ENCODE measurements at places on chromosomes 16 and 17. TPM values are rescaled to one million over a fixed set of nuclear protein-coding genes. Genes with fewer than 3 reads are reported as not detected.

Gene ATP2A3
- 89.9 TPM for total RNA-seq

- H3K36me3 ChIP-seq = no peaks in the 10 kb centered on the region
- H3K27ac ChIP-seq = no peak overlapping the region
- DNase-seq = no peak
Measured at GRCh38 chr16:23160574-23160973, 11.3 kb upstream of the USP31 start.

DNA sequence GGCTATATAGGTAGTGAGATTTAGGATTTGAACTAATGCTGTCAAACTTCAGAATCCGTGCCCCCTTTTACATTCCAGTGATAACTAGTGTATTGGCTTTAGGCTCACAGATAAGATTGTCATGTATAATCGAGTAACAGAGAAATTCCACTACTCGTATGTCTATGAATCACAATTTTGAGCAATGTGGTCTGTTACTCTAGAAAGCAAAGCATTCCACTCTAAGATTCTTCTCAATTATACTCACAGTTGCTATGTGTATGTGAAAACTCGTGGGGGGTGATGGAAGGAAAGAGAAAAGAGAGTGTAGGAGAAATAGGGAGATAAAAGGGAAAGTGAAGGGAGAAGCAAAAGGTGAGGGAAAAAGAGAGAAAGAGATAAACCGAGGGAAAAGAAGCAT lies 1175.1 kb upstream of the GOT2 start:
- H3K36me3 ChIP-seq = no peaks in the 10 kb centered on the region
- H3K27ac ChIP-seq = no peak overlapping the region
- H3K4me3 ChIP-seq = no peak overlapping the region
- no peaks in the 10 kb centered on the region for H3K27me3 ChIP-seq

DNA sequence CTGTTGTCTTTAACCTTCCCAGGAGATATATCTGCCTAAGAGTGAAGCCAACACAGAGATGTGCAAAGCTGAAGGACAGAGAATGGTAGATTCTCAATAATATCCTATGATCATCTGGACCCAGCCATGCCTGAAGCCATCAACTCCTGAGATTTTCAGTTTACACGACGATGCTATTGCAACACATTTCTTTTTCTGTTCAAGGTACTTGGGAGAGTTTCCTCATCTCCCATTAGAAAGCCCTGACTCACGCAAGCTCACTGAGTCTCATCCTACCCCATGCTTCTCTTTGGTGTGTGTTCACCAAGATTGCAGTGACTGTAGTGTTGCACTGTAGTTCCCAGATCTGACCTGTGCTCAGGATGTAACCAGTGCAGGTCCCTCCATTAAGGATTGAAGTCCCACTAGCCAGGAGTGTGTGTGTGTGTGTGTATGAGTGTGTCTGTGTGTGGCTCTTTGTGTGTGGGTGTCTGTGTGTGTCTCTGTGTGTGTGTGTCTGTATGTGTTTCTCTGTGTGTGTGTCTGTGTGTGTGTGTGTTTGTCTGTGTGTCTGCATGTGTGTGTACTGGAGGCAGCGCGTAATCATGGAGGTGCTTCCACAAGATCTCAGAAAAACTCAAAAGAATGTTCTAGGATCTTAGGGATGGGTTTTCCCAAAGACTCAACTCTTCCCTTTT lies 15.5 kb downstream of the CES1 start:
- peaks cover 35% of the 10 kb centered on the region for H3K27me3 ChIP-seq
- H3K27ac ChIP-seq = no peak overlapping the region
- no peaks in the 10 kb centered on the region for H3K4me1 ChIP-seq
- H3K36me3 ChIP-seq = no peaks in the 10 kb centered on the region
- no peak overlapping the region for H3K4me3 ChIP-seq

Gene SLC43A2
- total RNA-seq = 4.6 TPM

GRCh38 chr16:85607796-85608514 lies 5.2 kb upstream of the GSE1 start:
- DNase-seq = no peak
- no peak overlapping the region for H3K27ac ChIP-seq
- peaks cover 36% of the 10 kb centered on the region for H3K4me1 ChIP-seq
- no peaks in the 10 kb centered on the region for H3K27me3 ChIP-seq
- H3K4me3 ChIP-seq = no peak overlapping the region

Gene TRAF4
- 219 TPM for total RNA-seq

DNA sequence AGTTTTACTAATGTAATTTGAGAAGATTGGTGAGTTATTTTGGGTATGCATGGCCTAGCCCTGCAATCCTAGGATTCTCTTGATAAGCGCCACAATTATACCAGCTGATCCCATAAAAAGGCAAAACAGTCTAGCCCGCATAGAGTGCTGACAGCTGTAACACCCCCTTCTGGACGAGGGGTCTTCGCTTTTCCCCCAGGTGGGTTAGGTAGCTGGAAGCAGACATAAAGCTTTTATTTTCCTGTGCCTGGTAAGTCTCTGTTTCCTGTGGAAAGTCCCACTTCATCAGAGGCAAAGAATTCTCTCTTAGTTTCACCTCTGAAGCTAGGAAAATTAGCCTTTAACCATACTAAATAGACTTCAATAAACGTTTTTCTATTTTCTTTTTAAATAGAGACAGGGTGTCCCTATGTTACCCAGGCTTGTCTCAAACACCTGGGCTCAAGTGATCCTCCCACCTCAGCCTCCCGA lies 108.3 kb downstream of the YPEL2 start:
- DNase-seq = no peak
- peaks cover 43% of the 10 kb centered on the region for H3K4me1 ChIP-seq

Gene UTS2R
- not detected for total RNA-seq

- H3K4me1 ChIP-seq = peaks cover 57% of the 10 kb centered on the region
- peak overlapping the region; percentile 72 for H3K27ac ChIP-seq
- H3K36me3 ChIP-seq = peaks cover 56% of the 10 kb centered on the region
- peak; percentile 15 for DNase-seq
- H3K27me3 ChIP-seq = no peaks in the 10 kb centered on the region
Measured at GRCh38 chr17:18187821-18188761, 4.5 kb downstream of the ALKBH5 start.

Gene CD300H
- not detected for total RNA-seq

Gene SRL
- not detected for total RNA-seq

Gene KCNH6
- not detected for total RNA-seq

DNA sequence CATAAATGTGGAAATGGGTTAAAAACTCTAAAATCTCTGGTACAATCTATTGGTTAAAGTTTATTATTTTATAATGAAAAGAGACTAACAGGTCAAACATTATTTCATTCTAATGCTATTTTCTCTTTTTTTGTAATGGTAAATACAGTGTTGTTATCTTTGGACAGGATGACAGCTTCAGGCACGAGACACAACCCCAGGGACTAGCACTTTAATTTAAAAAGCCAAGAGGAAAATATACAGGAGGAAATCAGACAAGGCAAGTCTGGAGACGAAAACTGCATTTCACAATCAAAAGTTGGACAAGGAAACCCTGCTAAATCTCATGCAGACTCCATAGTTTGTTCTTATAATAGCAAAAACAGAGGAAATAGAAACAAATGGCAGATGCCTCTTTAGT lies 589.1 kb upstream of the CDH8 start:
- H3K4me1 ChIP-seq = no peaks in the 10 kb centered on the region
- H3K4me3 ChIP-seq = no peak overlapping the region
- no peaks in the 10 kb centered on the region for H3K27me3 ChIP-seq
- no peaks in the 10 kb centered on the region for H3K36me3 ChIP-seq
- no peak overlapping the region for H3K27ac ChIP-seq
- DNase-seq = no peak

- no peak overlapping the region for H3K4me3 ChIP-seq
- no peak for DNase-seq
- no peak overlapping the region for H3K27ac ChIP-seq
- H3K36me3 ChIP-seq = no peaks in the 10 kb centered on the region
- peaks cover 14% of the 10 kb centered on the region for H3K27me3 ChIP-seq
Measured at GRCh38 chr17:68847711-68848110, 107.5 kb downstream of the ABCA8 start.

DNA sequence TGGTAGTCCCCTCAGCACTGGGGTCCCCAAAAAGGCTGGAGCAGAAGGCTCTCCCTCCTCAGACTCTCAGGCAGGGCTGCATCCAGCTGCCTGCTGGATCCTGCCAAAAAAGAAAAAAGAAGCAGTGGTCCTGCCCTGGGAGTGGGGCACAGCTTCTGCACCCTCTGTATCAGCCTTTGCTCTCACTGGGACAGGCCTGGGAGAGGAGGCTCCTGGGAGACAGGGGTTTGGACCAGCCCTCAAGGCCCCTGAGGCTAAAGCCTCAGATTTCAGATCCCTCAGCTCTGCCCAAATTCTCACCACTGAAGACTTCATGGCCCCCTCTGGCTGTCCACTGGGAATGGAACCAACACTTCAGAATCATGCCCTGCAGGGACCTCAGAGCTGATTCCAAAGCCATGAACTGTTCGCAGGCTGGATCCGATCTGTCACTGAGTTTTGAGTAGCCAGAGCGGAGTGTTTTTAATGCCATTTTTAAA lies 96.9 kb downstream of the C16orf78 start:
- no peak for DNase-seq
- H3K27ac ChIP-seq = no peak overlapping the region
- no peaks in the 10 kb centered on the region for H3K36me3 ChIP-seq
- no peaks in the 10 kb centered on the region for H3K4me1 ChIP-seq

DNA sequence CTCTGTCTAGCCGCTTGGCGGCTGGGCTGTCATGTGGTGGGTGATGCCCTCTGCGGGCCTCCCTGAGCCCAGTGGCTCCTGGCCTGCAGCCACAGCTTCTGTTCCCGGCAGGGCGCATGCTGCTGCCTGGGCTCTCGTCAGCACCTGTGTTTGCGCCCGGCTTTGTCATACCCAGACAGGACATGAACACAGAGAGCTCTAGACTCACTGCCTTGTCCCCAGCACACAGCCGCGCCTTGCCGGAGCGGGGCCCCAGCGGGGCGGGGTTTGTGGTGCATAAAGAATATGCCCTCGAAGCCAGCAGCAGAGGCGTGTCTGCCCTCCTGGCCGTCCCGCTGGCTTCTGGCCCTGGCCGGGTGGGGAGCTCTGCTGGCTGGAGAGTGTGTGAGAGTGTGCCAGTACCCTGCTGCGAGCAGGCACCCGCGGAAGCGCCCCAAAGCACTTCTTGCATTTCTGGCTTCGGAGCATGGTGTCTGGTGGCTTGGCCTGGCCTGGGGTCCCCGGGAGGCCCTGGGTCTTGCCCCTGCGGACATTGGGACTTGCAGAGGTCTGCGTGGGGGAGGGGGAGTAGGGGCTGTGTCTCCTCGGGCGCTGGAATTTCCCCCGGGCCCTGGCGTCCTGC lies 14.4 kb downstream of the ASPSCR1 start:
- no peaks in the 10 kb centered on the region for H3K4me1 ChIP-seq
- H3K36me3 ChIP-seq = peaks cover 2% of the 10 kb centered on the region
- H3K4me3 ChIP-seq = no peak overlapping the region
- H3K27ac ChIP-seq = no peak overlapping the region
- H3K27me3 ChIP-seq = no peaks in the 10 kb centered on the region
- no peak for DNase-seq

Gene CLEC10A
- total RNA-seq = not detected

DNA sequence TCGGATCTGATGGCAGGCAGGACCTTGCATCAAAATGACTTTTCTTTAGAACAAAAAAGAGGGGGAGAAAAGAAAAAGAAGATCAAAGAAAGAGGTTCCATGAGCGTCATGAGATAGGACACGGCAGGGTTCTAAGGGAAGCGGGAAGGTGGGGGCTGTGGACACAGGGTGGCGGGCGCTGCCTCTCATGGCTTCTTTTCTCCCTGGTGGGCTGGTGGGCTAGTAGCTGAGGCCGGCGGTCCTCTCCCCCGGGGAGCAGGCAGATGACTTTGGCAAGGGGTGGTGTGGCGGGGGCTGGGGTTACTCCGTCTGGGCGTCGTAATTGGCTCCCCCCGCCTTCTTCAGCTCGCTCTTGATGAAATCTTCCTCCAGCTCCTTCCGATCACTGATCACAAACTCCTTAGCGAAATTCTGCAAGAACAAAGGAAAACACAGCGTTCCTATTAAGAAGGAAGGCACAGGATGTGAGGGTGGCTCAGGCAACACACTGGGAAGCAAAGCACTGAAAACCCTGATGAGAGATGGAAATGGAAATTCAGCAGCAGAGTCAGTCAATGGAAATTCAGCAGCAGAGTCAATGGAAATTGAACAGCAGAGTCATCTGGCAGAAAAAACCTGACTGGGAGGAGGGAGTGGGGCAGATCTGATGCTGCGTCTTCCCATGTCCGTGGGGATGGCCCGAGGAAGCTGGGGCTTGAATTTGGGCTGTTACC lies 51.2 kb downstream of the COTL1 start:
- H3K4me1 ChIP-seq = peaks cover 8% of the 10 kb centered on the region

- H3K36me3 ChIP-seq = peaks cover 70% of the 10 kb centered on the region
- no peak overlapping the region for H3K4me3 ChIP-seq
- DNase-seq = no peak
- peak overlapping the region; percentile 88 for H3K27ac ChIP-seq
Measured at GRCh38 chr17:80861418-80861815, 130.2 kb upstream of the CHMP6 start.

Gene FBXW10
- not detected for total RNA-seq

Gene DHRS7C
- total RNA-seq = not detected

DNA sequence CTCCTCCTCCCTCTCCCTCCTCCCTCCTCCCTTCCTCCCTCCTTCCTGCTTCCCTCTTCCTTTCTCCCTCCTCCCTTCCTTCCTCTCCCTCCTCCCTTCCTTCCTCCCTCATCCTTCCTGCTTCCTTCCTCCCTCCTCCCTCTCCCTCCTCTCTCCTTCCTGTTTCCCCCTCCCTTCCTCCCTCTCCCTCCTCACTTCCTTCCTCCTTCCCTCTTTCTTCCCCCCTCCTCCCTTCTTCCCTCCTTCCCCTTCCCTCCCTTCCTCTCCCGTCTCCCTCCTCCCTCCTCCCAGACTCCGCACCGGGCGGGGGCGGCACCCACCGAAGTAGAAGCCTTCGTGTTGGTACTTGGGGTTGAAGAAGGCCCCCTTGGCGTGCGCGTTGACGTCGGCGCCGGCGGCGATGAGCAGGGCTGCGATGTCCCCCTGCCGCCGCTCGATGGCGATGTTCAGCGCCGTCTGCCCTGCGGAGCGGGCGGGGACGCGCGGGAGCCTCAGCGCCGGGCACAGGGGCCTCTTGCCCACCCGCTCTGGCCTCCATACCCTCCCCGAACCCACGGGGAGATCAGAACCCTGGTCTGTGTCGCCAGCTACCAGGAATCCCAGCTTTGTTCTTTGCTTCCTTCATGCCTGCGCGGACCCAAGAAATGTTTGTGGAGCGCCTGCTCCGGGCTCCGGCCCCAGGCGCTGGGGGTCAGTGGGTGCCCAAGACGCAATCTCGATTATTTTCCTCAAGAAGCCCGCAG lies 22.2 kb downstream of the TRPV3 start:
- peak overlapping the region; percentile 59 for H3K4me3 ChIP-seq
- peaks cover 12% of the 10 kb centered on the region for H3K27me3 ChIP-seq
- peak; percentile 75 for DNase-seq
- H3K27ac ChIP-seq = no peak overlapping the region
- no peaks in the 10 kb centered on the region for H3K36me3 ChIP-seq

DNA sequence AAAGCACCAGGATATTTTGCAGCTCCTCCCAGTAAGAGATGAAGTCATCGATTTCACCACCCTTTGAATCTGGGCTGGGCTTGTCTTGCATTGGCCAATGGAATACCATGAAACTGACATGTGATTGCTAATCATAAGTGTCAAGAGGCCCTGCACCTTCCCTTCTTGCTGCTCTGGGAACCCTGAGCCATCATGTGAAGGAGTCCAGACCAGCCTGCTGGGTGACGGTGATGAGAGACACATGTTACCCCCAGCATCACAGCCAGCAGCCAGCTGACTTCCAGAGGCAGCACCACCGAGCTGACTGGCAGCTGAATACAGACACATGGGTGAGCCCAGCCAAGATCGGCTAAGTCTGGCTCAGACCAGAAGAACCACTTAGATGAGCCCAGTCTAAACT lies 43.6 kb upstream of the CACNG4 start:
- no peak overlapping the region for H3K27ac ChIP-seq
- H3K4me3 ChIP-seq = no peak overlapping the region
- peaks cover 10% of the 10 kb centered on the region for H3K27me3 ChIP-seq
- H3K36me3 ChIP-seq = no peaks in the 10 kb centered on the region
- no peak for DNase-seq
- no peaks in the 10 kb centered on the region for H3K4me1 ChIP-seq

Gene DNAI2
- total RNA-seq = not detected
